ENCODE measurements at places on chromosomes 2 and 18.

DNA sequence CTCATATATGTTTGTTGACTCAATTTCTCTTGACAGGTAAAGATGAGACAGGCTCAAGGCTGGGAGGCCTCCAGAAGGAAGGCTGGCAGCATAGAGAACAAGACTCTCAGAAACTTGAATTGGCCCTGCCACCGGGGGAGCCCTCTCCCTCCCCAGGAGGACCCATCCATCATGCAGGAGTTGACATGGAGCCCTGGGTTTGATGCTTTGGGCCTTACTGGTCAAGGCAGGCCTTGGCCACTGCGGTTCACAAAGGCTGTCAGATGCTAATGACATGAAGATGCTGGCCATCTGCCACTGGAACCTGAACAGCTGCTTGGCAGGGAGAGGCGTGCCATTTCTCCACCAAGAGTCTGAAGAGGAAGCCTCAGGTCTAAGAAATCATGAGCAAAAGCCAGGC lies 193.6 kb downstream of the MTCL1 start:
- DNase-seq = no peak

GRCh38 chr2:182064019-182064778 lies 78.5 kb downstream of the PPP1R1C start:
- DNase-seq = no peak

DNA sequence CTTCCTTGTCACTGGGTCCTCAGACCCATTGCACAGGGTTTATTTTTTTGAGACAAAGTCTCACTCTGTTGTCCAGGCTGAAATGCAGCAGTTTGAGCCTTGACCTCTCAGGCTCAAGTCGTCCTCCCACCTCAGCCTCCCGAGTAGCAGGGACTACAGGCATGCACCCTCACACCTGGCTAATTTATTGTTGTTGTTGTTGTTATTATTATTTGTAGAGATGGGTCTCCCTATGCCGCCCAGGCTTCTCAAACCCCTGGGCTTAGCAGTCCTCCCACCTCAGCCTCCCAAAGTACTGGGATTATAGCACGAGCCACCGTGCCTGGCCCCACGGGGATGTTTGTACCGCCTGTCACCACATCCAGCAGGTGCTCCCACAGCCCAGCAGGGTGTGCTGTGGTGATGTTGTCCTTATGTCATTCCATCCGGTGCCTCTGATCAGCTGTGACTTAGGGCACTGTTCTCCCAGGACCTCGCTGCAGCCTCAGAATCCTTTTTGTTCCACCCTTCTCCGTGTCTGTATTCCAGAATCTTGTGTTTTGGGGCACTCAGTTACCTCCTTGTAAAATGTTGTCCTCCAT lies 182.3 kb downstream of the INO80D start:
- no peak for DNase-seq

GRCh38 chr2:108612514-108613183 lies 78.4 kb downstream of the LIMS1 start:
- DNase-seq = peak; percentile 49

- no peak for DNase-seq
These were observed 202.9 kb upstream of the RAB12 start for GRCh38 chr18:8406186-8406867.

- no peak for DNase-seq
These were observed 462.6 kb downstream of the RNF144A start for GRCh38 chr2:7379799-7380198.

DNA sequence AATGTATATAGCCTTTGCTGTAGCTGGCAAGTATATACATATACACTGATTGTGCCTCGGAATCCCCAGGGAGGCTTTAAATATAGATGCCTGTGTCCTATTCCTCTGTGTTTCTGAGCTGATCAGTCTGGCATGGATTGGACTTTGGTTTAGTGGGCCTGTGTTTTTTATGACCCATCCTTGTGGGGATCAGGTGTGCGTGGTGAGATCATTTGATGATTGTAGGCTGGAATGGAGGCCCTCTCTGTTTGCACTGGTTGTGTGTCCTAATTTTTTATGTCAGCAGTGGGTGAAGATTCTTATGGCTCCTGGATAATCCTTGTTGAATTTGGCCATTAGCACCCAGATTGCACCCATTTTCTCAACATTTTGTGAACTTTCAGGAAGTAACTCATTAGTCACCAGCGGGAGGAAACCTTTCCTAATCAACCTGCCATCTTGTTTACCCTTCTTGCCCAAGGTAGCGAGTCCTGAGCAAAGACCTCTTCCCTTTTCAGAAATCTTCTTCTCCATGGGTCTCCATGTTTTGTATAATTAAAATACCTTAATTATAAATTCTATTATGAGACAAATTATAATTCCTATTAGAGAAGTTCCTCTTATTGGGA lies 75.8 kb downstream of the UGGT1 start:
- DNase-seq = no peak

- DNase-seq = no peak
These were observed 143.6 kb downstream of the RNF144A start for GRCh38 chr2:7060631-7061449.

- no peak for DNase-seq
These were observed 53.9 kb downstream of the PRKRA start for GRCh38 chr2:178397002-178397605.

DNA sequence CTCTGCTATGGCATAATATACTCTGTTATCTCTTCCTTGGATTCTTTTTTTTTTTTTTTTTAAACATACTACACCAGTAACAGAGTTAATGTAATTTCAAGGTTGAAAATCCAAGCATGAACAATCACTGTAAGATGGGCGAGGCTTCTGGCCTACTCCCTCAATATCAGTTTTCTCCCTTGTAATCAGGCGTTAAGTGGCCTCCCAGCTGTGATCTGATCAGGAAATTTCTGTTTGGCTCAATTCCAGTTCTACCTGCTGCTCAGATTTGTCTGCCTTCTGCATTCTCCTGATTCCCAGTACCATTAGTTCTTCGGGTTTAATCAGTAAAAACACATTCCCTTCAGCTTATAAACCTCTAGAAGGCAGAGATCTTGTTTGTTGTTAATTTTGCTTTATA lies 18.6 kb downstream of the PRKD3 start:
- DNase-seq = no peak

- DNase-seq = no peak
These were observed 4.2 kb downstream of the ALPI start for GRCh38 chr2:232460171-232460570.

GRCh38 chr2:86476092-86476491 lies 34.9 kb downstream of the KDM3A start:
- DNase-seq = no peak

GRCh38 chr2:197236816-197237215 lies 73.8 kb downstream of the ANKRD44 start:
- no peak for DNase-seq

DNA sequence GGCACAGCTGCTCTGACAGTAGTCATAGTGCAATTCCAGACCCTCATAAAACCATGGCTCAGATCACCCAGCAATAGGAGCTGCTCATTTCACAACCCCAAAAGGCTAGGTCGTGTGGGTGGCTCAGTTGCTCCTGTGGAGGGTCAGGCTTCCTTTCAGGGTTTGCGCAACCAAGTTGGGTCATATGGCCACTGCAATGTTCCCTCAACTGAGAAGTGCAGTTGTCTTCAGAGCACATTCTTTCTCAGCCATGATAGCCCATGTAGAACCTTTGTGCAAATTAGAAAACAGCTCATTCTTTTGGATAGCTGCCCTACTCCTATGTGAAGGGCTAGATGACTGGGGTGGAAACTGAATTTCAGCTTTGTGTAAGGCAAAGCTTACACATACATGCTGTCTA lies 3.2 kb downstream of the SERPINB13 start:
- DNase-seq = no peak

- DNase-seq = no peak
These were observed 81.4 kb upstream of the RGPD5 start for GRCh38 chr2:109712746-109713145.

DNA sequence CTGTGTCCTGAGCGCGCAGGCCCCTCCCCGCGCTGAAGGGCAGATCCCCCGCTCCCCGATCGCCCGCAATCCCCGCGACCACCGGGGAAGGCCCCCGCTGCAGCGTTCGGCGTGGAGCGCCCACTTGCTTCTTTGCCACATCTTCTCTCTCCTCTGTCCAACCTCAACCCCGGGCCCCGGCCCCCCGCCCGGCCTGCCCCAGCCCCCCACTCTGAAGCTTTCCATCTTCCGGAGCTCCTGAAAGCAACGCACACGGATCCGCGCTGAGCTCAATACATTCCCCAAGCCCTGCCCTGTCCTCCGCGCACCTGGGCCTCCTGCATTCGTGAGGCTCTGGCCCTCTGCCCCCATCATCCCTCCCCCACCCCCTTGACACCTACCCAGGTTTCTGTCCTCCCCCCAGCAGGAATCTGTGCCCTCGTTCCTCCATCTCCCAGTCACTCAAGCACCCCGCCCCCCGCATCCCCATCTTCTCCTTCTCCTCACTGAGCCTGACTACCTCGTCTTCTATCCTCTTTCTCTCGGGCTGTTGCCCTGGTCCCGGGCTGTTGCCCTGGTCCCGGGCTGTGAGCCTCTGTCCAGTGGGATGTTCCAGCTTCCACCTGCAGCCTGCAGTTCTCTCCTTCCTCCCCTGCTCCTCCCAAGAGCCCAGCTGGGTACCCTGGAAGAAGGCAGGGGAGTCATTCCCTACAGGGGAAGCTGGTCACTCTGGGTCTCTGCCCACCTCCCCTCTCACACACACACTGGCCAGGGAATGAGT lies 7.8 kb downstream of the SPEG start:
- DNase-seq = no peak

- no peak for DNase-seq
These were observed 331.9 kb downstream of the LRRTM1 start for GRCh38 chr2:79972661-79973060.

- no peak for DNase-seq
These were observed 54.7 kb downstream of the KCTD18 start for GRCh38 chr2:200454927-200455801.

DNA sequence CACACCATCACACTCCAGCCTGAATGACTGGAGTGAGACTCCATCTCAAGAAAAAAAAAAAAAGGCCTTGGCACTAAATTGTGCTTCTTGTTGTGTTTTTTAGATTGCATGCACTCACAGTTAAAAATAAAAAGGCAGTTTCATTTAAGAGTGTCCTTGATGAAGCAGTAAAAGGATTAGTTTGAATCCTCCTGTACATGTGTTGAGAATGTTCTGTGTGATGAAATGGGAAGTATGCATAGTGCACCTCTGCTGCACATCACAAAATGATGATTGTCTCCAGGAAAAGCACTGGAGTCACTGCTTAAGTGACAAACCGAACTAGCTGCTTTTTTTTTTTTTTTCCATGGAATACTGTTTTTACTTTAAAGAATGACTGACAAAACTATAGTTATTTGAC lies 23.1 kb downstream of the DYSF start:
- DNase-seq = no peak

DNA sequence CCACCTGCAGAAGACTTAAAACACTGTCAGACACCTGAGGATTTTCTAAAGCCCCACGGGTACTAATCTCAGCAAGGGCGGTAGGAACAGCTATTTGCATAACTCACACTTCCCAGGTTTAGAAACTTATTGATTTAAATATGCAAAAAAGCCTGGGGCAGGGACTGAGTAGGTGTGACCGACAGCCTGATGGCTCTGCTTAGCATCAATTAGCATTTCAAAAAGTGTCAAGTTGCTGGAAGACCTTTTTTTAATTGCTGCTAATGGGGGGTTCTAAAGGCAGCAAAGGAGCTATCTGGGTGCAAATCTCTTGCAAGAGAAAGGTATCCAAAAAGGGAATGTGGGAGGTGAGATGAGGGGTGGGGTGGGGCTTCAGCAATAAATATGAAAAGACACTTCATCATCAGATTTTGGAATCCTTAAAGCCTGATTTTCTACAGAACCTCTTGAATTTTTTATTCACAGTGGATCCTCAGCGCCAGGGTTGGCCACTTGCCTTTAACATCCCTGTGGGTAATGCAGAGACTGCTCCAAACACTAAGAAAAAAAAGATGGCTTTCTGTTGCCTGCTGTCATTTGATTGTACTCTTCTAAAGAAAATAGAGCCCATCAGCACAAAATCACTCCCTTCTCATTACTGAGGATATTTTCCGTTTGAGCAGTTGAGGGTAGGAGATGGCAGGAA lies 121.1 kb upstream of the RMP24 start:
- DNase-seq = no peak

DNA sequence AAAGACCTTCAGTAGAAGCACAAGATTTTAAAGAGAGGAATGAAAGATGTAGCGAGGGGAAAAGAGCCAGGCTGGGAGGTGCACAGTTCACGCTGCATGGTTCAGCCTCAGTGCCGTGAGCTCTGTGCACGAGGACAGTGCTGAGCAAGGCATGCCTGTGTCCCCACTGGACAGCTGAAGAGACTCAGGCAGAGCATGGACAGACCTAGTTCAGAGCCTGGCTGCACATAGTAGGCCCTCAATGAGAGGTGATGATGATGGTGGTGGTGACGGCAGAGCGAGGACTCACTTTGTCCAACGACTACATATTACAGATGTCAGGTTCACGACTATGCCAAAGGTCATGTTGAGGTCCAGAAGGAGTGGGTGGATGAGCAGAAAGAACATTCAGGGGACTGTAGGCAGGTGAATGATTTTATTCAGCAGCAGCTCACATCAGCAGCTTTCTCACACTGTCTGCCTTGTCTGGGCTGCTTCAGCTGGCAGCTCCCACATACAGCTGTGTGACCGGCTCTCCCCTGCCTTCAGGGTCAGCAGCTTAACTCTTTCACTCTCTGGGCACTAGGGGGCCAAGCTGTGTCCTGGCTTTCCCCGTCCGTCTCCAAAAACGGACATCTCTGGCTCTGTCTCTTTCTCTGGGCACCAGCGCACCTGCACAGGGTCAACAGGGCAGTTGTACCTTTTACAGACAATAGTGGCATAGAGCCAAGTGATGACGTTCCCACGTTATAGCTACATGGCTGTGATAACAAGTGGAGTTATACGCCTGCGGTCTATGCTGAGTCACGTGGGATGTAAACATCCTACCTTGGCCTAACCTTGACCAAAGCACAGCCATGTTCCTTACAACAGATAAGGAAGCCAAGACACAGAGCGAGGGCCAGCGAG lies 128.8 kb upstream of the MSH6 start:
- DNase-seq = no peak

- no peak for DNase-seq
These were observed 74.4 kb downstream of the ANTXR1 start for GRCh38 chr2:69087211-69087911.

- DNase-seq = no peak
These were observed 229.3 kb upstream of the ZSWIM2 start for GRCh38 chr2:187078297-187078696.

DNA sequence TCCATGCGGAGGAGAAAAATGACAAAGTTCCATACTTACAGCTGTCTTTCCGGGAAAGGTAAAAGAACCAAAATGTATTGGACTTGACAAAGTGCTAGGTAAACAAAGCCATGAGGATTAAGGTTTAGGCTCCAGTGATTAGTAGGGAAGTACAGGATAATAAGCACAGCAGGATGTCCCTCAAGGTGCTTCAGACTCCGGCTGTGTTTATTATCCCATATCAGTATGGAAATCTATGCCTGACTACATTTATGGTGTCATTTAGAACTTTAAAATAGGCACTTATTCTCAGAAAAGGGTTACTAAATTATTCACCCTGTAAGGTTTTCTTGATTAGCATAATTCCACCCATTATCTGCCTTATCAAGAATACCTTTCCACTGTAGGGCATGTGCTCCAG lies 136.3 kb upstream of the CCDC68 start:
- DNase-seq = no peak

- no peak for DNase-seq
These were observed 142.2 kb downstream of the EPHA4 start for GRCh38 chr2:221429741-221430491.

- DNase-seq = no peak
These were observed 226.1 kb downstream of the TWIST2 start for GRCh38 chr2:239073745-239074530.

GRCh38 chr2:179376881-179377280 lies 112.2 kb upstream of the SESTD1 start:
- no peak for DNase-seq

Measured in activated CD4-positive, alpha-beta T cell treated with anti-CD3 and anti-CD28 coated beads, Interleukin-2, amount 50 U/mL, for 24 hours (primary cell).